Hematopoietic multipotent progenitor cell (in vitro differentiated cells): ENCODE measurements at places on chromosomes 16 and 17.

DNA sequence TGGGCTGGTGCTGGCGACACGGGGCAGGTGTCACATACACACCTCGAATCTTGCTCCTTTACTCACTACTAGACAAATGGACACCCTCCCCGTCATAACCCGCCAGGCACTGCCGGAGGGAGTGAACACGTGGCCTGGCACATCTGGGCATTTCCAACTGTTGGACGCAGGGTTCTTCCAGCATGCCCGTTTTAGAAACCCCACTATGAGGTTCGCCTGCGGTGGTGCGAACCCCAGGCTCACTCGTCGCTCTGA, 6.8 kb upstream of the CEP131 start:
- no peak for DNase-seq

- DNase-seq, result no peak
Measured at GRCh38 chr16:3465911-3466584, 22.6 kb downstream of the NAA60 start.

GRCh38 chr17:78497115-78497540, 80.1 kb downstream of the DNAH17 start:
- DNase-seq, result peak; percentile 52

DNA sequence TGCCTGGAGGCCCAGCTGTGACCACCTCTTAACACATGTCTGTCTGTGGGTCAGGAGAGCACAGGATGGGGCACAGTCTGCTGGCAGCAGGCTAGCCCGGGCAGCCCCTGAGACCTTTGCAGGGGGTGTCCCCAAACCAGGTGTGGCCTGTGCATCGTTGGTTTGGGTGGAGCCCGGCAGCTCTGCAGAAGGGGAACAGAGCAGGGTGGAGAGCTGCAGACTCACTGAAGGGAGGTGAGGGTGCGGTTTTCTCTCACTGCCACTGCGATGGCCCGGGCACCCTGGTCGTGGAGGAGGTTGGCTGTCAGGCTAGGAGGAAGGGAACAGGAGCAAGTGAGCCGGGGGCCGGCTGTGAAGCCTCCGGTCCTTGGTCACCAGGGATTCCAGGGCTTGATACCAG, 28.8 kb downstream of the NLRC3 start:
- DNase-seq, result no peak

DNA sequence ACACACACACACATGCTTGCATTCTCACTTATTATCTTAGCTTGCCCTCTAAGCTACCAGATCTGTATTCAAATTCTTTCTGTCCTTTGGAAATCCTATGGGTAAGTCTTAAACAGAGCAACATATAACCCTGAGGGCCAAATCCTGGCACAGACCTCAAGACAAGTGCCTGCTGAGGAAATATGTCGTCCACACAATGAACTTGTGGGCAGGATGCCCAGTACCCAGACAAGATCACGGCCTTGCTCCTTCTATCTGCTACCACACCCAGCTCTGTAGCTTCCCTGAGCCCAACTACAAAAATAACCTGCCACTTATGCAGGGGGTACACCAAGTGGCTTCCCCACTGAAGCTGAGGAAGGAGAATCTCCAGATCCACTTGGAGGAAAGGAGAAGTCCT, 37.3 kb upstream of the FA2H start:
- no peak for DNase-seq

GRCh38 chr16:73058616-73059409, 10.9 kb upstream of the ZFHX3 start:
- no peak for DNase-seq
